CD4-positive, alpha-beta T cell treated with Interleukin-1 beta for 1 hour (primary cell): ENCODE measurements at places on chromosomes 7 and 10.

DNA sequence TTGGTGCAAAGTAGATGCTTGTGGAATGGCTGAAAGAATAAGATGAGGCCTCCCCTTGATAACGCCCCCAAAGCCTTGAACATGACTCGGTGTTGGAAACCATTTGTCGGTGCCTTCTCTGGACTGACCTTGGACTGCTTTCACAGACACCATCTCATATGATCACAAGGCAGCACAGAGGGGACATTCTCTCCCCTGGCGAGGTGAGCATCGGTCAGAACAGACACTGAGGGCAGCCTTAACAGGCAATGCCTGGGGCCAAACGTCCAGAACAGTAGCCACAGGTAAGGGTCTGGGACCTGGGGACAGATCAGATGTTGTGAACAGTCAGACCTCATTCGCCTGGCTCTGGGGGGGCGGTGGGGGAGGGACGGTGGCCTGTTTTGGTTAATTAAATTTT is 2.8 kb upstream of the TRRAP start:
- DNase-seq = no peak

DNA sequence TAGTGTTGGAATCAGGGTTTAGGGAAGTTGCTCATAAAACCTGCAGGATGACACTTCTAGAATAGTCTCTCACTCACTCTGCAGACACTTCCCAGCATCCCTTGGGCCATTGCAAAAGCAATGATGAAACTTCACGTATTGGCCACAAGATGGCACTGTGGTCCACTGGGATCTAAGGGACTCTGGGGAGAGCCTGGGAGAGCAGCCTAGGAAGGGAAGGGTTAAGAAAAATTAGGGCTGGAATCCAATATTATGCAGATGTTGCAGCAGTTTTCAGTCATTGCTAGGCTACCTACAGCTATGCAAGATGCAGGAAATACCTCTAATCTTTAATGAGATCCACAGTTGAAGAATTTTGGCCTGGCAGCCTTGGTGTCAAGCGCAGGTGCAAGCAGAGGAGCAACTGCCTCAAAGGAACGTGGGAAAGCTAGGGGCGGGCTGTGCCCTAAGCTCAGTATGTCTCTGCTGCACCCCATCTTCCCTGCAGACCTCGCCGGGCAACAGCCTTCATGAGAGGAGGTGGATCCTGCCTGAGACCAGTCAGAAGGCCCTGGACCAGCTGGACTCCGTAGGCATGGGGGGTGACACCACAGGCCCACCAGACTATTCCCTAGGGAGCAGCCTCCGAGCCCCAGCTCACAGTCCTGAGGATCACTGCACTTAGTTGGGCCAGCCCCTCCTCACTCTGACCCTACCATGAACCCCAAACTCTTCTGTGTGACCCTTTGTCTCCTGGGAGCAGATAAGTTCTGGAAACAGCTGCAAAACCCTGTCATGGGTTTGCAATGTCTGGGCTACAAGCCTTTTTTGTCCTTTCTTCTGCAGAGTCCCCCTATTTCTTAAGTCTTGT is 127.9 kb upstream of the PRSS58 start:
- DNase-seq = peak; percentile 54

DNA sequence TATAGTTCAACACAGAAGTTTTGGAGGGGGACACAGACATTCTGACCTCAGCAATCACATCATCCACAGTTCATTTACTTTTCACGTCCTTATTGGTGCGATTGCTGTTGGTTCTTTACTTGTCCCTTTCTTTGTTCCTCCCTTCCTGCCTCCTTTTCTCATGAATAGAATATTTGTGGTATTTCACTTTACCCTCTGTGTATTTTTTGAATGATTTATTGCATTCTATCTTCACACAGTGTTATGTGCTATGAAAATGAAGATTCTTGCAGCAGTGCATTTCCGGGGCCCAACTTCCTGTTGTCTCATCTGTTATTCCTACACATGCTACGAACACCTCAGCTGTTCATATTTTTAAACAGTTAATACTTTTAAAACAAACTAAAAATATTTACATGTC is 179.6 kb downstream of the ZMYND11 start:
- DNase-seq = no peak

DNA sequence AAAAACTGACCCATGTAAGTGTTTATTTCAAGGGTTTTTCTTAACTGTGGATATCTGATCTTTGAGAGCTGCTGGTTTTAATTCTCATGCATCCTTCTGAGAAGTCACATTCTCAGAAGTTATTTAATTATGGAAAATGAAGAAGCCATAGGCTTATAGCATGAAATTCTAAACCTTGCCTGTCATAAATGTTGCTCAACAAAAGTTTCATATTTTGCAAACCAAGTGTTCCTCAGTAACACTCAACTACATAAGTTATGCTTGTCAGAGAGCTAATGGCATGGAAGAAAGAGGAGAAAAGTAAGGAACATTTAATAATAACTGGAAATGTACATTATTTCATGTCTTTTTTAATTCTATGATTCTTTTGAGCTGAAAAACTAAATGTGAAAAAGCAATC is 78.6 kb upstream of the MPP7 start:
- DNase-seq = no peak

- peak; percentile 48 for DNase-seq
Observed at GRCh38 chr7:151014950-151015349, 9.3 kb downstream of the ATG9B start.

GRCh38 chr10:94366382-94366781 is 3.6 kb upstream of the NOC3L start:
- DNase-seq = no peak

- DNase-seq = peak; percentile 49
Observed at GRCh38 chr10:49518982-49519578, 19.8 kb downstream of the ERCC6 start.
